ENCODE measurements at places on chromosomes 7 and 10.

GRCh38 chr10:20817646-20818045 lies 79.5 kb downstream of the NEBL start:
- no peak for DNase-seq

DNA sequence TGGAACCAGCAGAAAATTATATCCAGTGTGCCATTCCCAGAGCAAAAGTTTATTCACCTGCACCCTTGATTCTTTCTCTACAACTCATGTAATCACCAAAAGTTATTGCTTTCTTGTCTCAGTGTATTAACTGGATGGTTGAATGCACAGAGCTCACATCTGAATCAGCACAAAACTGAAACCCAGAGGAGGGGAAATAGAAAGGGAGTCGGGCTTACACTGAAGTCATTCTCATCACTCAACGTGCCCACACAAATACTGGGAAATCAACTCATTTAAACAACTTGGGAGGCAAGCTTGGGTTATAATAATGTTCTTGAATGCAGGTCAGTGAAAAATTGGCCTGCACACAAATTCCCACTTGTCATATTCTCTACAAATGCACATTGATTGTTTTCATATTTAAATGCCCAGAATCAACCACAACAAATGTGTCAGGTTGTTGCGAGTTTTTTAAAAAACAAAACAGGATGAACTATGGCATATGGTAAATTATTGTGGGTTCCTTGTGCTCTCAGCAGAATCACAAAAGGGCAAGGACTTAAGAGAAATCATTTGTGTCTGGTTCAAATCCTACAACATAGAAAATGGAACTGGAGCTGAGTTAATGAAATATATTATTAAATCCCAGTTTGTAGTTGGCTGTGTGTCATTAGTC lies 125.9 kb upstream of the NOBOX start:
- DNase-seq: no peak

- DNase-seq: no peak
These were observed 153.2 kb downstream of the MAD1L1 start for GRCh38 chr7:2079332-2080059.

GRCh38 chr7:105388356-105389087 lies at the start of gene SRPK2:
SRPK2 (minus strand) TSS chr7:105388921.
- DNase-seq: peak; percentile 50

DNA sequence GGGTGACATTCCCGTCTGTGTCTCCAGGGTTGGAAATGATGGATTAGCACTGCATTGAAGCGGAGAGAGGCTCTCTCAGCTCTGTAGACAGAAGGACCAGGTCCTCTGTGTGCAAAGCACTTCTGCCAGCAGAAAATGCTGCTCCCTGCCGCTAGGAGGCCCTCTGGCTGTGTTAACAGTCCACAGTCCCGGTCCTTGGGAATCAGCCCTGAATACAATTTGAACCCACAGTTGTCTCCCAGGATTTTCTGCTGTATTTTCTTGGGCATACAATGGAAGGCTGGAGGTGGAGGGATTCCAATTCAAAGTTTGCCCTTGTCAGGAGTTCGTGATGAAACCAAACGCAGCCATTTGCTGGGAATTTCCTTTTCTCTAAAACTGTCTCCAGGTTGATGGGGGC lies 205.2 kb downstream of the GLRX3 start:
- no peak for DNase-seq

DNA sequence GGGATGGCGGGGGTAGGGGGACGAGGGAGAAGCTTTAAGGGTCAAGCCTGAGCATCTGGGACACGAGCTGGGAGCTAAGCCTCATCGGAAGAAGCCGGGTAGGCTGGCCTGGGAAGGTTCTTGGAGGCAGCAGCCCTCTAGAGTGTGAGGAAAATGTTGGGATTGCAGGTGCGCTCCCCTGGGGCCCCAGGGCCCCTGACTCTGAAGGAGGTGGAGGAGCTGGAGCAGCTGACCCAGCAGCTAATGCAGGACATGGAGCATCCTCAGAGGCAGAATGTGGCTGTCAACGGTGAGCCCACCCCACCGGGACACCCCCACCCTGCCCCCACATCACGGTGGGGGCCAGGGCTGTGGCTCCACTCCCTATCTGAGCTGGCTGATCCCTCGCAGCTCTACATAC lies 6.9 kb downstream of the ZYX start:
- no peak for DNase-seq

- no peak for DNase-seq
These were observed 374.7 kb upstream of the NRP1 start for GRCh38 chr10:33709008-33709753.

GRCh38 chr10:92244796-92245195 lies 46.1 kb downstream of the CPEB3 start:
- no peak for DNase-seq

All from activated CD8-positive, alpha-beta memory T cell treated with anti-CD3 and anti-CD28 coated beads for 4 hours (primary cell).